ENCODE measurements at places on chromosomes 16 and 17. TPM values are rescaled to one million over a fixed set of nuclear protein-coding genes. Genes with fewer than 3 reads are reported as not detected.

- DNase-seq: no peak
These were observed 4.1 kb upstream of the SLC38A10 start for GRCh38 chr17:81298991-81299738.

DNA sequence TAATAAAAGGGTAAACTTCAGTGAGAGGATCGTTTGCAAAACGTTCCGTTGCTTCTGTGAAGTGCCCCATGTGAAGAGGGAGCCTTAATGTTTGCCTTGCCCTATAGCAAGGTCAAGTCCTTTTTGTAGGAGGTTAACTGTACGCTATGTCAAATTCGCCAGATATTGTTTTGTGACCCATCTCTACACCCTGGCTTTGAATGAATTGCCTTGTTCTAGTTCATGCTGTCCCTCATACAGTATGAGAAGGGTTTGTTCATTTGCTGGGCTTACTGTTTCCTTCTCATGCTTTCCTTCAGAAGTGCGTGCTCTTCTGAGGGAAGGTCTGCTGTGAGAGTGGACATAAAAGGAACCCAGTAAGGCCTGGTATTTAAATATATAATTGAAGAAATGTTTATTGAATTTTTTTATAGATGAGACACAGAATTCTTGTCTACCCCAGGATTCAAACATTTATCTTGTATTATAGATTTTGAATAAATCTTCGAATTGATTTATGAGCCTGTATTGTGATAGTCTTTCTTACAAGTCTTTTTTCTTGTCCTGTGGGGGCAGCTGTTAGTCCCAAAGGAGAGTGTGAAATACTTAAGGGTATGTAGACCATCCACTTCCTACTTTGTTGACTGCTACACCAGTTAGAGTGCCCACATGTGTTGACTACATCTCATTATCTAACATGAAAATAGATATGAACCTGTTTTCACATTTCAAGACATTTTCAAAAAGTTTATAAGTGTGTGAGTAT is 1.7 kb downstream of the MAP3K3 start:
- DNase-seq: no peak

GRCh38 chr16:55081622-55082590 is 151.2 kb downstream of the IRX5 start:
- DNase-seq: no peak

Gene PPL
- total RNA-seq: not detected

DNA sequence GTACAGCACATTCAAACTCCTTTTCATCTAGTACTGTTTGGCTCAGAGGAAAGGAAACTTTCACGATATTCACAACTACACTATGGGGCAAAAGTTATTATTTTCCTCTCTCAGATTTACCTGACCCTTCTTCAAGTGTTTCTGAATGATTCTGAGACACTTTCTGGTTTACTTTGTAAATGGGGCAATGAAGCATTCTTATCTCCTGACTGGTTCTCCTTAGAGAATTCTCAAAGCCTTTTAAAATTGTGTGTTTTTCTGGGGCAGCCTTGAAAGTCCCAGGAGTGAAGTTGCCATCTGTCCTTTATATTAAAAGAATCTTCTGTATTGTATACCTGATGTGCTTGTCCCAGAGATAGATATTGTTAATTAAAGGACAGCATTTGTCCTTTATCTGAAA is 264.9 kb downstream of the FTO start:
- DNase-seq: no peak

Measured in T-helper 17 cell (primary cell).